Neural crest cell (in vitro differentiated cells): ENCODE measurements at places on chromosomes 3 and 15. TPM values are rescaled to one million over a fixed set of nuclear protein-coding genes. Genes with fewer than 3 reads are reported as not detected.

BMF gene
- total RNA-seq, result 18.0 and 23.0 TPM in 2 replicates

DNA sequence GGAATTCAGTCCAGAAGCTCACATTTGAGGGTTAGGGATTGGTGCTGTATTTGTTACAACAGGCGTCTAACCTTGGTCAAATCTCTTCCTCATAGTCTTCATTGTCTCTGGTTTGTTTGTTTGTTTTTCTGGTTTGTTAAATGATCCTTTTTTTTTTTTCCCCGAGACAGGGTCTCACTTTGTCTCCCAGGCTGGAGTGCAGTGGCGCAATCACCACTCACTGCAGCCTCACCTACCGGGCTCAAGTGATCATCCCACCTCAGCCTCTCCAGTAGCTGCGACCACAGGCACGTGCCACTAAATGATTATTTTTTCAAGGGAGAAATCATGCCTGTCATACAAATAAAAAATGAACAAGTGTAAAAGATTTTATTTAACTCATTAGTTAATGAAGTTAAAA lies 14.3 kb upstream of the ADPGK start:
- DNase-seq, result no peak

DNA sequence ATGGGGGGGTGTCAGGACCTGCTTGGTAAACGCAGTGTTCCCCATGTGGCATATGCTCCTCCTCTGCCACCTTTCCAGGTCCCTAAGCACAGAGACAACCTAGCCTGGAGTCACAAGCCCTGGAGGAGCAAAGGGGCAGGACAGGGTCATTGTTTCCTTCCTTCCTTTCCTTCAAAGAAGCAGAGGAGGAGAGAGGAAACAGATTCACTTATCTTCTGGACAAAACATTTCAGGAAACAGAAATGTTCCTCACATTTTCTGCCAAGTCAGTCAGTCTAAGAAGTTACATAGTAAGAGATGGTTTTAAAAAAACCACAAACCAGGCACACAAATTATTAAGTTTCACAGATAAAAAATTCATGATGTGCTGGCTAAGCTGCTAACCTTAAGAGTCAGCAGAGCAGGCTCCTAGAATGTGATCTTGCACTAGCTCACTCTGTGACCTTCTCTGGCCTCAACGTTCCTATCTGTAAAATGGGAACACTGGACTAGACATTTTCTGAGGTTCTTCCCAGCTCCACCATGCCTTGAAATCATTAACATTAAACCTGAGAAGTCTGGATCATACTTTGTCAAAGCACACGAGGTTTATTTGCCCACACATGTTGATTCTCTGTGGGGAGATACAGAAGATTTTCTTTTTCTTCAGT lies 47.9 kb downstream of the ATP13A5 start:
- no peak for DNase-seq

- DNase-seq, result no peak
Measured at GRCh38 chr3:14238356-14238755, 59.7 kb downstream of the LSM3 start.

GRCh38 chr15:100771746-100772145 lies 107.9 kb upstream of the ALDH1A3 start:
- DNase-seq, result no peak

- no peak for DNase-seq
Measured at GRCh38 chr3:160287666-160288065, 62.4 kb downstream of the C3orf80 start.
